ENCODE measurements at places on chromosomes 12 and 14. TPM values are rescaled to one million over a fixed set of nuclear protein-coding genes. Genes with fewer than 3 reads are reported as not detected.

DNA sequence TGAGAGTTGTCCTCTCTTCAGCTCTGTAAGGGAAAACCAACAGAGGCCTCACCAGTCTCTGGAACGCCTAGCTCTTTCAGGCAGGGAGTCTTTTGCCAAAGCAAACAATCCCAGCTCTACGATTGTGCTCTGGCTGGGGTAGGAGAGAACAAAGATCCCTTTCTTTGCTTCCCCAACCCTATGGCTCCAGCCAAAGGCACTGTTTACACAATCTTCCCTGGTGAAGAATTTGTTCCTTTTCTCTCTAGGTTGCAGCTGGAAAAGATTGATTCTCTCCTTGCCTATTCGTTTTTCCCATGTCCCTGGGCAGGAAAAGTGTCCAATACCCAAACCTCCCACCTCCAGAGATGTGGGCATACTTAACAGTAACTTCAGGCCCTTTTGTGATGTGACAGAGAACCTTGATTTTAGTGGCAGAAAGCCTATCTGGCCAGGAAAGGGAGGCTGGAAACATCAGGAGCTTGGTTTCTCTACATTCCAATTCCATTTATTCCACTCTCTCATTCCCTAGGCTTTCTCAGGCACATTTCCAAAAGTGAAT is 16.8 kb downstream of the ATP5MC2 start:
- H3K36me3 ChIP-seq: no peaks in the 10 kb centered on the region
- no peak overlapping the region for H3K27ac ChIP-seq
- H3K27me3 ChIP-seq: no peaks in the 10 kb centered on the region
- peaks cover 5% of the 10 kb centered on the region for H3K4me1 ChIP-seq

- H3K27ac ChIP-seq: no peak overlapping the region
- no peak for DNase-seq
- H3K4me3 ChIP-seq: no peak overlapping the region
- peaks cover 27% of the 10 kb centered on the region for H3K4me1 ChIP-seq
These were observed 32.9 kb downstream of the SLC15A4 start for GRCh38 chr12:128790653-128791373.

The MAGOHB gene
- polyA plus RNA-seq: 231 TPM

The SUDS3 gene
- polyA plus RNA-seq: 20.6 TPM

The C14orf132 gene
- 0.10 TPM for polyA plus RNA-seq

- H3K4me1 ChIP-seq: no peaks in the 10 kb centered on the region
- no peaks in the 10 kb centered on the region for H3K27me3 ChIP-seq
- H3K36me3 ChIP-seq: no peaks in the 10 kb centered on the region
- DNase-seq: no peak
- no peak overlapping the region for H3K27ac ChIP-seq
These were observed 213.5 kb downstream of the PELI2 start for GRCh38 chr14:56331592-56332216.

GRCh38 chr12:19624491-19624890 is 185.2 kb downstream of the AEBP2 start:
- no peaks in the 10 kb centered on the region for H3K27me3 ChIP-seq
- DNase-seq: no peak
- H3K36me3 ChIP-seq: no peaks in the 10 kb centered on the region

DNA sequence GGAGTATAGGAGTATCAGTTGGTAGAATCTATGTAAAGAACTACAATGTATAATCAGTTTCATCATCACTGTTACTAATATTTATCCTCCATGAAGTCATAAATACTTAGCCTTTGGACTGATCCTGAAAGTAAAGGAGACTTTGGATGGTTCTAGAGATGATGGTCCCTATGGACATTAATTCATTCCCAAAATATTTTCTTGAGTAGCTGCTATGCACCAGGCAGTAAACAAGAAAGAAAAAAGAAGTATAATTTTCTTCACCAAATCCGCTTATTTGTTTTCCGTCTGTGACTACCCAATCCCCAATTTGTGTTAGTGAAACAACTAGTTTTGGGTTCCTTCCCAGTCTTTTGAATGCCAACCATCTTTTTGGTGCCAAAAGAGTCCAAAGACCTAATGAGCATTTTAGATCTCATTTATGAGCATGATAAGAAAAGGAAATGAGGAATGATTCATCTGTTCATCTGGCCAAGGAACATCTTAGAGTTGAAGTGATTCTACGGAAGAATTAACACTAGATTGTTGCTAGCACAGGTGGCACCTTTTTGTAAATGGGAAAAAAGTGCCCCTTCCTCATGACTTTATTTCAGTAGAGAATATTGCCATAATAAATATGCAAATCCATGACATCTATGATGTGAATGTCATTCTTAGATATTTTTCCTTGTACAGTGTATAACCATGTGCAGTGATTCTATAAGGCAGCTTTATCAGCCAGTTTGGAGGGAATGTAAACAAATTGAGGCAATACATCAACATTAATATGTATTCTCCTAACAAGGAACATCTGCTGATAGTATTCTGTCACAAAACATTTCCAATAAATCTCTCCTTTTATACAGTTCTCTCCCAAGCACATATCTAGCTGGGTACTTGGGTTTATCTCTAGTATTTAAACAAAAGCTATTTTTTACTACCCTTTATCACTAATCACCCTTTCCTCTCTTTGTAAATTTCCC is 85.1 kb upstream of the CCDC91 start:
- no peaks in the 10 kb centered on the region for H3K27me3 ChIP-seq
- no peaks in the 10 kb centered on the region for H3K36me3 ChIP-seq
- no peak overlapping the region for H3K4me3 ChIP-seq
- H3K4me1 ChIP-seq: no peaks in the 10 kb centered on the region
- DNase-seq: no peak

GRCh38 chr14:74573421-74574089 is 38.5 kb downstream of the LTBP2 start:
- no peaks in the 10 kb centered on the region for H3K4me1 ChIP-seq
- no peak overlapping the region for H3K27ac ChIP-seq
- no peak for DNase-seq
- H3K27me3 ChIP-seq: no peaks in the 10 kb centered on the region

DNA sequence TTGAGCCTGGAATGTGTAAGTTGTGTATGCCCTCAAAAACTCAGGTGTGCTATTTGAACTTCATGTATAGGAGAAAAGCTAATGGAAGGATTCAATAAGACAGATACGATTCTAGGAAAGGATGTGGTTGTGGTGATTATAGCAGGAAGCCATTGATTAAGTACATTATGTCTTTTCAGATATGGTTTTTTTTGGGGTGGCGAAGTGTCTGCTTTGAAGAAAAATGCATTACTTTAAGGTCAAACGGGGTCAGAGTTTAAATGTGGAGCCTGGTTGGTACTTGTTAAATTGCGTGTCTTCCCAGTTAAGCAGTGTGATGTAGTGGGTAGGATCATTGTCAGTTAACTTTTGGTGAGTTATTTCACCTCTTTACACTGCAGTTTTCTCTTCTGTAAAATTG is 13.0 kb upstream of the NUP107 start:
- H3K4me3 ChIP-seq: no peak overlapping the region
- H3K27ac ChIP-seq: no peak overlapping the region
- no peak for DNase-seq

DNA sequence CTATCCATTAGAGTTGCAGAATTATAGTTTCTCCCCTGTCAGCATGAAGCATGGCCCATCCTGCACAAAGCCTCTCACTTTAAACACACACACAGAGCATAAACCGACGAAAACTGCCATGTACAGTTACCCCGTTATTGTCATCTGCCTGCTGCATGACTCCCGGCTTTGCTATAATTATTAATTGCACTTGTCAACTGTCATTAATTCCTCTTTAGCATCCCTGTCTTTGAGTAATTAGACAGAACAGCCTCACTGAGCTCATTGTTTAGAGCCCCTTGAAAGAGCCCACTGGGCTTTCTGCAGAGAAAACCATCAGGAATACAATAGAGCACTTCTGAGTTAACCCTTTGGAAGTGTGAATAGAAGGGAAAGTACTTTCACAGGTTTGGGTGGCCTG is 307.2 kb upstream of the SOX5 start:
- H3K4me1 ChIP-seq: no peaks in the 10 kb centered on the region
- no peak overlapping the region for H3K27ac ChIP-seq
- no peak for DNase-seq
- H3K36me3 ChIP-seq: no peaks in the 10 kb centered on the region
- H3K27me3 ChIP-seq: no peaks in the 10 kb centered on the region

- H3K27me3 ChIP-seq: no peaks in the 10 kb centered on the region
- no peak for DNase-seq
- H3K27ac ChIP-seq: no peak overlapping the region
- no peak overlapping the region for H3K4me3 ChIP-seq
These were observed 264.7 kb downstream of the RAD51B start for GRCh38 chr14:68084256-68084655.

The SIX4 gene
- not detected for polyA plus RNA-seq

GRCh38 chr12:109539508-109539907 is 33.8 kb downstream of the MMAB start:
- H3K4me3 ChIP-seq: no peak overlapping the region
- no peaks in the 10 kb centered on the region for H3K4me1 ChIP-seq
- no peak for DNase-seq
- no peaks in the 10 kb centered on the region for H3K27me3 ChIP-seq

DNA sequence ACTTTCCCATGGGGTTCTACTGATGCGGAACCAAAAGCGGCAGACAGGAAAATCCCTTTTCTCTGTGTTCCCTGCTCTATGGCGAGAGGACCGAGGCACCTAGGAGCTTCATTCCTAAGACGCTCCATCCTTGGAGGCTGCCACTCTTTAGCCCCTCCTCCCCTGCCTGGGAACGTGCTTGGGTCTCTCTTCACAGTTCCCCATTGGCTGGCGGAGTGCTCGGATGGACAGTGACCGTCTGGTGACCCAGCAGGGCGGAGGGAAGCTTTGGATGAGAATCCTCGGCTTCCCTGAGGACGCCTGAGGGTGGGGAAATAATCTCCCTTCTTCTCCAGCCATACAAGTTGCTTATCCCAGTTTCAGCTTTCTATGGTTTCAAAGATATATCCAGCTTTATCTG is 37.3 kb downstream of the KCNA5 start:
- H3K36me3 ChIP-seq: no peaks in the 10 kb centered on the region
- H3K27ac ChIP-seq: no peak overlapping the region
- H3K27me3 ChIP-seq: no peaks in the 10 kb centered on the region
- no peak for DNase-seq
- no peaks in the 10 kb centered on the region for H3K4me1 ChIP-seq

DNA sequence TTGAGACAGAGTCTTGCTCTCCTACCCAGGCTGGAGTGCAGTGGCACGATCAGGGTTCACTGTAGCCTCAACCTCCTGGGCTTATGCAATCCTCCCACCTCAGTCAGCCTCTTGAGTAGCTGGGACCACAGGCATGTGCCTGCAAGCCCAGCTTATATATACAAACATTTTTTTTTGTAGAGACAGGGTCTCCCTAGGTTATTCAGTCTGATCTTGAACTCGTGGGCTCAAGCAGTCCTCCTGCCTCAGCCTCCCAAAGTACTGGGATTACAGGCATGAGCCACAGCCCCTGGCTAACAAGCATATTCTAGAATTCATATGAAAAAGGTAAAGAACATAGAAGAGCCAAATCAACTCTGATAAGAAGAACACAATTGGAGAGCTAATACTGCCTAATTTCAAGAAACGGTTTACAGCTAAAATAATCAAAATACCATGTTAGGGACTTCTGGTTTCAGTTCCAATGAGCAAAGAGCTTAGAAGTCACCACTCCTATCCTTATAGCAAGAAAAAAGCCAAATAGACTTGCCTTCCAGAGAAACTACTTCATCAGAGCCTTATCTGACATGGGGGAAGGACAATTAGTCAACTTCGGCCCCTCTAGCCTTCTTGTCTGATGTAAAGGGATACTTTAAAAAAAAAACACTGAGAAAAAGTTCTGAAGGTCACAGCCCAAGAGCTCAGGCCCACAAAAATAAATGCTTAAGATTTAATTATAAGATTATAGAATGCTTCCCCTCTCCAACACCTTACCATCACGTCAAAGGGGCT is 37.6 kb downstream of the TMEM116 start:
- no peak for DNase-seq
- no peaks in the 10 kb centered on the region for H3K27me3 ChIP-seq
- no peaks in the 10 kb centered on the region for H3K4me1 ChIP-seq
- H3K36me3 ChIP-seq: no peaks in the 10 kb centered on the region
- no peak overlapping the region for H3K27ac ChIP-seq
